ENCODE measurements at places on chromosomes 4 and X. TPM values are rescaled to one million over a fixed set of nuclear protein-coding genes. Genes with fewer than 3 reads are reported as not detected.

Gene MEPE
- total RNA-seq, result not detected

Gene ARMCX1
- 0.08 TPM for total RNA-seq

Gene SH2D1A
- 64.4 TPM for total RNA-seq

Gene PCDH7
- total RNA-seq, result not detected

Gene IL2
- 0.84 TPM for total RNA-seq

Gene UCP1
- total RNA-seq, result not detected

Gene MGARP
- 0.25 TPM for total RNA-seq

Gene ARHGEF9
- total RNA-seq, result 21.6 TPM

Gene CPZ
- total RNA-seq, result not detected

Gene PCYT1B
- not detected for total RNA-seq

Gene MAGEB2
- not detected for total RNA-seq

Gene SULT1B1
- total RNA-seq, result 6.3 TPM

Gene LIMCH1
- total RNA-seq, result not detected

Gene PAGE4
- total RNA-seq, result not detected

Gene MAGEA10
- not detected for total RNA-seq

Gene MBNL3
- total RNA-seq, result 50.4 TPM

Gene FOXO4
- total RNA-seq, result 14.3 TPM

Gene CXXC4
- total RNA-seq, result not detected

Gene HSFX4
- not detected for total RNA-seq

Gene NAA11
- total RNA-seq, result not detected

Gene HTN3
- total RNA-seq, result not detected

Gene GPC4
- not detected for total RNA-seq

Gene EGF
- not detected for total RNA-seq

Gene TBCK
- total RNA-seq, result 33.1 TPM

Gene PRDX4
- total RNA-seq, result 43.3 TPM

Gene CXCL11
- not detected for total RNA-seq

Gene CNGA1
- not detected for total RNA-seq

Gene PGRMC2
- total RNA-seq, result 36.3 TPM

Gene CITED1
- total RNA-seq, result not detected

Gene PPP4R3C
- not detected for total RNA-seq

Gene TMEM144
- not detected for total RNA-seq

Gene NXF3
- not detected for total RNA-seq

Gene MTTP
- not detected for total RNA-seq

All from activated CD4-positive, alpha-beta T cell treated with anti-CD3 and anti-CD28 coated beads, Interleukin-2, amount 10 ng/mL, durations not matched to agents 7 days and 5 days (primary cell).